ENCODE measurements at places on chromosomes 7 and 10.
A peak's percentile ranks its signal among the peaks of the same experiment; 100 is the strongest.

- no peak for DNase-seq
These were observed 25.3 kb downstream of the PFKFB3 start for GRCh38 chr10:6228010-6228511.

GRCh38 chr10:121242741-121243608, 355.3 kb downstream of the FGFR2 start:
- DNase-seq, result no peak

GRCh38 chr10:59582058-59582457, 127.6 kb downstream of the SLC16A9 start:
- DNase-seq, result no peak

- no peak for DNase-seq
These were observed 95.7 kb downstream of the CPED1 start for GRCh38 chr7:121084256-121084655.

DNA sequence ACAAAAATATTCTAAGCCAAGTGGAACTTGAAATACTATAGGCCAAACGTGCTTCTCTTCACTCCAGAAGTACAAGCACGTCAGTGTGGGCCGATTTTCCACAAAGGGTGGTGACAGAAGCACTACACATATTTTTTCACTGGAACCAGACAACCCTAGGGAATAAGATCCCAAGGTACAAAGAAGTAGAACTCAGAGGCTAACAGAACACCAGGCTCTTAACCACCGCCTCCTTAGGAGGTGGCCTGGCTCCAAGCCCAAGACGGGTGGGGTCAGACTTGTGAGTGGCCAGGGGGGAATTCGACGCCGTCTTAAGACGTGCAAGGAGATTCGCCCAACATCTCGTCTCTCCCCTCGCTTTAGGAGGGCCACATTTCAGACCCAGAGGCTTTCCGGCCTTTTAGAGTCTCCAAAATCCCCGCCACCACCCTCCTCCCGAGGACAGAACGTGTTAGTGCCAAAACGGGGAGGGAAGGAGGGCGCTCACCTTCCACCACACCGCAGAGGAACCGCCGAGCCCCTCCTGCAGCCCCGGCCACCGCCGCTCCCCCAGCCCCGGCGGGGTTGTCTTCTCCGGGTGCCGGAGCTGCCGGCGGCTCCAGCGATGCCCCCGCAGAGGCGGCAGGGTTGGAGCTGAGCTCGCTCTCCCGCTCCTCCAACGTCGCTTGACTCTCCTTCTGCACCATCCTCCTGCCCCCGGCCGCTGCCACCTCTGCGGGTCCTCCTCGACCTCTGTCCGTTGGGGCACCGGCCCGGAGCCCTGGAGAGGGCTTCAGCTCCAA, 716 bp downstream of the OGA start:
- peak; percentile 28 for DNase-seq

GRCh38 chr7:29363636-29364425, 169.3 kb downstream of the CHN2 start:
- no peak for DNase-seq

DNA sequence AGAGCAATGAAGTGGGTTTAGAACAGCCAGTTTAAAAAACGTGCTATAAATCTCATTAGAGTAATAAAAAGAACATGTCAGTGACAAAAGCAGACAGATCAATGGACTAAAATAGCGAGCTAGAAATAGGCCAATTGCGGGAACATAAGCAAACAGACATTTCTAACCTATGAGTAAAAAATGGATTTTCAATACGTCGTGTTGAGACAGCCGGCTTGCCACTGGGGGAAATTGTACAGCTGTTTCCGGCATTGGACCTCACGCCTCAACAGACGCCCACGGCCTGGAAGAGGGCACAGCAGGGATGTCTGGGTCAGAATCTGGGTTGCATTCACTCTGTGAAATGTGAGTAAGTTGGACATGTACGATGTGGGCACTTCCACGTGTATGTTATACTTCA, 92.9 kb downstream of the SVOPL start:
- DNase-seq, result no peak

GRCh38 chr7:88337572-88337971, 30.9 kb upstream of the STEAP4 start:
- no peak for DNase-seq

DNA sequence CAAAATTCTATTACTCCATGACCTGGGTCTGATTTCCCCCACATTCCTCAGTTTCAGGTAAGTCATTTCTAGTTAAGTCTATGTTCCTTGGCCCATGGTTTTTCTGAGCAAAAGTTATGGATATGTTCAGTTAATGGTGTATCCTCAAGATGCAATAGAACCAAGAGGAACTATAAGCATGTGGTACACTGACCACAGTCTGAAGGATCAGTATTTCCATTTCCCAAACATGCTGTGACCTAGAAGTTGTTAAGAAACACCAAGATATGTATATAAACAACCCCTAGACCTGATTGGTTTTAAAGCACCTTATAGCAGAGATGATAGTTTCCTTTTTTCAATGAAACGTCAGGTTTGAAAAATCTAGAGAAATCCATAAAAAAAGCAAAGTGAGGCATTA, 94.2 kb upstream of the ABCB5 start:
- DNase-seq, result no peak

DNA sequence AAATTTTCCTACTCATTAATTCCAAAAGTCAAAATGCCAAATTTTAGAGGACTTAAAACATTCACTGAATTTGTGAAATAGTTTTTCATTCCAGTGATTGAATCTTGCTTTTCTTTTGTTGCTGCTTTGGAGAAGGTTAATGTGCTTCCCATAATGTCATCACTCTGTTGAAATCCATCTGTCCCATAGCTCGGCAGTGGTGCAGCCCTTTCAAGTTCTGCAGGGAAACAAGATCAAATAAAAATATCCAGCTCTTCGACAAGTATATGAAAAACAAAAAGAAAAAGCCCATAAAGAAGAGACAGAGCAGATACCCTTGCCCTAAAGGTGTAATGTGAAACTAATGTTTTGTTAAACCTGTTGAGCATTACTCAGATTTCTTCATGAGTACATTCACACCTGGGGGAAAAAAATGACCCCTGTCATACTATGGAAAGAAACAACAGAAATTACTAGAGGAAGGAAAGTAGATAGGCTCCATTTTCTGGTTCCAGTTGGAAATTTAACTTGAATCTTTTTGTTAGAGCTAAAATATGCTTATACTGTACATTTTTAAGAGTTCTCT, 35.1 kb downstream of the AGR3 start:
- no peak for DNase-seq

DNA sequence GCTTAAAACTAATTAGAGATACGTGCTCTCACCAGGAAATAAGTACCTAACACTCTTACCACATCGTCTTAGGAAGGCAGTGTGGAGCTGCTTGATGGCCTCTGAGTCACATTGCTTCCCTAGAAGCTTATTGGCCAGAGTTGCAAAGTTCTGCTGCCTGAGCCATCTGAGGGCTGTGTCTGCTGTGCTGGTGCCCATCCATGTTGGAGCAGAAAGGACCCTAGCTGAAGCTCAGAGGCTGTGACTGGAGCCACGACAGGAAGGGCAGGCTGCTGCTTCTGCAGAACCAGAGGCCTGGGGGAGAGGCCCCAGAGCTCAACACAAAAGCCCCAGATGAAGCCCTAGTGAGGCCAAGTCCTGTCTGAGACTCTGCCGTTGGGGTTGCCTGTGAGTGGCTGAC, 64.8 kb upstream of the IGFBP3 start:
- no peak for DNase-seq

DNA sequence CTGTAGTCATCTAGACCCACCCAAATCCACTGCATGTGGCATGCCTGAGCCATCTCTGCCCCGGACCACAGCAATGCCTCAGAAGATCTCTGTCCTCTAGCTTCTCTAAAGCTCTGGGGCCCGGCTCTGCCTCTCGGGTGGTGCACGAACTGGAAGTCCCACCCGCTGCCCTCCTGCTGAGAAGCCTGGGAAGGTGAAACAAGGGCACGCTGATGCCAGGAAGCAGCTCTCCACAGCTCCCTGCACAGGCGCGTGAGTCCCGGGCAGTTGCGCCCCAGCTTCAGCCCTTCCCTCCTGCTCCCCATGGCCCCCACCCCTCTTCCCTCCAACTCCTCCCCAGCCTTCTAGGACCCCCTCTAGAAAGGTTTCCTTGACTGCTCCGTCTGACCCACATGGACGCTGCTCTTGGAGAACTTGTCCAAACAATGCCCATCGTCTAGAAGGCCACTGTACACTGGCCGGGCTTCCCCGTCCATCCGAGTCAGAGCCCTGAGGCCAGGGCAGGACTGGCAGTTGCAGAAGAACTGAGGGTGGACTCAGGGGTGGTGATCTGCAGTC, 12.8 kb downstream of the KCNH2 start:
- DNase-seq, result no peak

GRCh38 chr10:93991114-93991513, 2.6 kb upstream of the PLCE1 start:
- DNase-seq, result no peak

GRCh38 chr10:11874568-11875493, 51.7 kb downstream of the PROSER2 start:
- peak; percentile 12 for DNase-seq

DNA sequence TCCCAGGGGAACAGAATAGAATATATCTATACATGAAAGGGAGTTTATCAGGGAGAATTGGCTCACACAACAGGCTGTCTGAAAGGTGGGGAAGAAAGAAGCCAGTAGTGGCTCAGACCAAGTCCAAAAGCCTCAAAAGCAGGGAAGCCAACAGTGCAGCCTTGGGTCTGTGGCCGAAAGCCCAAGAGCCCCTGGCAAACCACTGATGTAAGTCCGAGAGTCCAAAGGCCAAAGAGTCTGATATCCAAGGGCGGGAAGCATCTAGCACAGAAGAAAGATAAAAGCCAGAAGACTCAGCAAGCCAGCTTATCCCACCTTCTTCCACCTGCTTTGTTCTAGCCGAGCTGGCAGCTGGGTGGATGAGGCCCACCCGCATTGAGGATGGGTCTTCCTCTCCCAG, 172.5 kb downstream of the CCDC71L start:
- DNase-seq, result no peak

DNA sequence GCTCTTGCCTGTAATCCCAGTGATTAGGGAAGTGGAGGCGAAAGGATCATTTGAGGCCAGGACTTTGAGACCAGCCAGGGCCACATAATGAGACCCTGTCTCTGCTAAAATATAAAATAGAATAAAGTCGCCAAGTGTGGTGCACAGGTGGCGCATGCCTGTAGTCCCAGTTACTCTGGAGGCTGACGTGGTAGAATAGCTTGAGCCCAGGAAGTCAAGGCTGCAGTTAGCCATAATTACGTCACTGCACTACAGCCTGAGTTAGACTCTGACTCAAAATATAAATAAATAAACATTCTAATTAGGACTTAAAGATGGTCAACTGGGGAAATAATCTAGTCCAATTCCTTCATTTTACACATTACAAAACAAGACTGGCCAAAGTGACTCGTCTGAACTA, 768 bp downstream of the CHCHD2 start:
- peak; percentile 31 for DNase-seq

GRCh38 chr7:87322912-87323311, 22.6 kb upstream of the CROT start:
- DNase-seq, result no peak

DNA sequence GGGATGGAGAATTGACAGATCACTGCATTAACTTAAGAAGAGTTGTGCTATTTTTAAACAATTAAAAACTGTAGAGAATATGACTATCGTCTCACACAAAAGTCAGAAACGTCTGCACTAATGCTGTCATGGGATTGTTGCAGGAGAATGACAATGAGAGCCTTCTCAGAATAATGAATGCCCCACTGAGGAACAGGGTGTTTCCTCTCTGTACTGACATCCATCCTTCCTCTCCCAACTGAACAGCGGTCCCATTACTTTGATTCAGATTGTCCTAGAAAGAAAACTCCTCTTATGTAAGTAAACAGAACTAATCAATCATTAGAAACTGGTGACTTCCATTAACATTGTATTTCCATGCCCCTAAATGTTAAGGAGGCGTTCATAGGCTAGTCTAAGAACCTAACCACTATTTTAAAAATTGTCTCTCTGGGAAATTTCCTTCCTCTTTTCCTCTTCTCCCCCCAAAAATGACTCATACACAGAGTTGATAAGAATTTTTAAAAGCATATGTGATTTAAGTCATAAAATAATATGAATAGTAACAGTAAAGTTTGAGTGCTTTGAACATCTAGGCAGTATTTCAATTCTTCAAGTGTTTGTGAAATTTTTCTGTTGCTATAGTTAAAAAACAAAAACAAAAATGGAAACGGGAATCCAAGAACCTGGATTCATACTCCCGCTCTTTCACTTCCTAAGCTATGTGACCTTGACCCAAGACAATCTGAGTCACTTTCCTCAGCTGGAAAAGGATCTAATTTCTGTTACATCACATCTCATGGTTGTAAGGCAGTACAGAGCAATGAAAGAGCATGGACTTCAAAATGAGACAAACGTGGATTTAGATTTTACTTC, 12.7 kb upstream of the MACC1 start:
- no peak for DNase-seq

DNA sequence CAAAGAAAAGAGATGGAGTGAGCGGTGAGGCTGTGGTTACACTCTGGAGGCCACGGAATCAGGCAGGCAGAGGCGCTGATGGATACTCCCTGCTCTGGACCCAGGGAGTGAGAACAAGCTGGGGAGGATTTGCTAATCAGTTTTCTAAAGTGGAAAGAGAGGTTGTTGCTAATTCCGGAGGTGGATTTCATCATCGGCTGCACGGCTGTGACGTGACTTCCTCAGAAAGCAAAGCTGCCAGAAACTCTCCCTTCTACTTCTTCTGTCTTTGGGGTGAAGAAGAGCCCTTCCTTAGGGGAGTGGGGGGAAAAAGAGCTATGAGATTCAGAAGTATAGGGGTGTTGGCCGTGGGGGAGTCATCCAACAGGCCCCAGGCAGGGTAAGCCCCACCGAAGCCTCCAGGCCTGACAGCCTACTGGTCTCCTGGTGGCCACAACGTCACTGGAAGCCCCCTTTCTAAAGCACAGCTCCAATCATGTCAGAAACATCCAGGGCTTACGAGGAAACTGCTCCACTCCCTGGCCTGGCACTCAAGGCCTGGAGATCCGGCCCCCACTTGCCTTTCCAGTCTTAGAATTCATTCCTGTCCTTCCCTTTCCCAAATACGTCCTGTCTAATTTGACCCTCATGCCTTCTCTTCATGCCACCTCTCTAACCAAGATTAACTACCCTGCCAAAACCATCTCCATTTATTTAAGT, 114.5 kb downstream of the HIP1 start:
- peak; percentile 68 for DNase-seq

DNA sequence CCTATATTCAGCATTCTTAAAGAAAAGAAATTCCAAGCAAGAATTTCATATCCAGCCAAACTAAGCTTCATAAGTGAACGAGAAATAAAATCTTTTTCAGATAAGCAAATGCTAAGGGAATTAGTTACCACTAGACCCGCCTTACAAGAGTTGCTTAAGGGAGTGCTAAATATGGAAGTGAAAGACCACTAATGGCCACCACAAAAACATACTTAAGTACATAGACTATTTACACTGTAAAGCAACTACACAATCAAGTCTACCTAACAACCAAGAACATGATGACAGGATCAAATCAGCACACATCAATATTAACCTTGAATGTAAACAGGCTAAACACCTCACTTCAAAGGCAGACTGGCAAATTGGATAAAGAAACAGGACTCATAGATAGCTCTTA, 42.2 kb upstream of the NME8 start:
- DNase-seq, result no peak

- no peak for DNase-seq
These were observed 70.5 kb downstream of the DENND2A start for GRCh38 chr7:140570120-140570519.

GRCh38 chr7:100681491-100682227, 8.1 kb downstream of the GNB2 start:
- no peak for DNase-seq
